ENCODE measurements at places on chromosomes 13 and 19.

GRCh38 chr13:25302121-25302520, 696 bp downstream of the NUP58 start:
- DNase-seq, result no peak

DNA sequence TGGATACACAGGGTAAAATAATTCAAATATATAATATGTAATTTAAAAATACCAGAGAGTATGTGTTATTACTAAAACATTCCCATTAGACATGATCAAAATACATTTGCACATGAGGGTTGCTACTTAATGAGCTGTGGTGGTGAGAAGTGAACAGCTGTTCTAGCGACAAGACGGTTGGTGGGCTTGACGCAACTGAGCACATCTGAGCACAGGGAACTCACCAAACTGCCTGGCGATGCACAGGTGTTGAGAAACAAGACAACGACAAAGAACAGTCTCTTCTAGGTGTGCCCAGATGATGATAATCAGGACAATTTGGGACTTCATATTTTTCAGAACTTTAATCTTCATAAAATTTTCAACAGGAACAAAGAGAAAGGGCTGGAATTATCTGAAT, 555.1 kb upstream of the SGCG start:
- DNase-seq, result no peak

DNA sequence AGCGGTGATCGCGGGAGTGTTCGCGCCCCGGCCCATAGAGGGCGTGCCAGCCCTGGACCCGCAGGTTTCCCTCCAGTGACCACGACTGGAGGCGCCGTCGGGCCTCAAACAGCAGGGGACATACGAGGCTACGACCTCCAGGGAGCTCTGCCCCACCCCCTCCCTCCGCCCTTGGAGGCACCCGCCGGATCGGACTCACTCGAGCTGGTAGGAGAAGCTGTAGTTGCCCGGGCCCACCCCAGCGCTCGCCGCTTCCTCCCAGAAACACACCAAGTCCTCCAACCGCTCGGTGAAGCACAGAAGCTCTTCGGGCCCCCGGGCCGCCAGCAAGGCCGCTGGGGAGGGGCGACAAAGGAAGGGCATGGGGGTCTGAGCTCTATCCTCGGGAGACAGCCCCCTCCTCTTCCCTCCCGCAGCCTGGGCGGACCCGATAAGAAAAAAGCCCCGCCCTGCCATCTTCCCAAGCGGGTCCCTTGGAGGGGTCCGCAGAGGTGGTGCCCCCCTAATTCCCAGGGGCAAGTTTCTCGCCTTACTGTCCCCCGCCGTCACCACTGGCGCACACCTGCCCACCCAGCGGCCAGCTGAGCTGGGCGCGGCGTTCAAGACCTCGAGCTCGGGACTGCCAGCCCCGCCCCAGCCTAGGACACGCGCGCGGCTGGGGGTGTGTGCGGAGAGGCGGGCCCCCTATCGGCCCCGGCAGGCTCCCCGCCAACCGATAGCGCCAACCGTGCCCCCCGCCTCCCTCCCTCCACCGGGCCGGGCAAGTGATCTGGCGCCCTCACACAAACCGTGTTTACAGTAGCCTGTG, 1.0 kb downstream of the EPOR start:
- peak; percentile 28 for DNase-seq

GRCh38 chr13:71879808-71880344, 12.9 kb upstream of the DACH1 start:
- DNase-seq, result no peak

DNA sequence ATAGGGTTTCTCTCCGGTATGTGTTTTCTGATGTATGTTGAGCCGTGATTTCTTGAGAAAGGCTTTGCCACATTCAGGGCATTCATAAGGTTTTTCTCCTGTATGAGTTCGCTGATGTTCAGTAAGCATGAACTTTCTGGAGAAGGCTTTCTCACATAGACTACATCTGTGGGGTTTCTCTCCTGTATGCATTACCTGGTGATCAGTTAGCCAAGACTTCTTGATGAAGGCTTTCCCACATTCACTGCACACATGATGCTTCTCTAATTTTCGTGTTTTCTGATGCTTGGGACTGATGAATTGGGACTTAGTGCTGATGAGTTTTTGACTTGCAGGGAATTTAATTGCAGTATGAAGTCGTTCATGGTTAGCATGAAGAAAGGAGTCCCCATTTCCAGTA, 21.1 kb downstream of the ZNF350 start:
- no peak for DNase-seq

DNA sequence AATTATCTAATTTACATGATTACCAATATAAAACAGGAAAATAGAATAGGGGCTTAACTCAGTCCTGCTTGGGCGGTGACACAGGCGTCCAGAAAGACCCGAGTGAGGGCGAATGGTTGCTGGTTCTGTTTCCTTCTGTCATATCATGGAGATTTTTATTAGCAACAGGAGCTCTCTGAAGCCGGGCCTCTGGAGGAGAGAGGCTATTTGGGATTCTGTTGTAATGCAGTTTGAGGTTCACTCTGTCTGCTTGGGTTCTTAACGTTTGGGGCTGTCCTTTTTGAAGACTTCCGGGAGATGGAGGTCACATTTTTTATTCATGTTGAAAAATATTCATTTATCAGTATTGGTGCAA, 115.7 kb upstream of the ZNF536 start:
- no peak for DNase-seq

- DNase-seq, result no peak
Measured at GRCh38 chr19:41837981-41838708, 6.3 kb downstream of the LYPD4 start.

- DNase-seq, result no peak
Measured at GRCh38 chr13:21557995-21558394, 46.0 kb downstream of the MICU2 start.

- peak; percentile 77 for DNase-seq
Measured at GRCh38 chr13:113205428-113205931, 3.0 kb downstream of the PCID2 start.

DNA sequence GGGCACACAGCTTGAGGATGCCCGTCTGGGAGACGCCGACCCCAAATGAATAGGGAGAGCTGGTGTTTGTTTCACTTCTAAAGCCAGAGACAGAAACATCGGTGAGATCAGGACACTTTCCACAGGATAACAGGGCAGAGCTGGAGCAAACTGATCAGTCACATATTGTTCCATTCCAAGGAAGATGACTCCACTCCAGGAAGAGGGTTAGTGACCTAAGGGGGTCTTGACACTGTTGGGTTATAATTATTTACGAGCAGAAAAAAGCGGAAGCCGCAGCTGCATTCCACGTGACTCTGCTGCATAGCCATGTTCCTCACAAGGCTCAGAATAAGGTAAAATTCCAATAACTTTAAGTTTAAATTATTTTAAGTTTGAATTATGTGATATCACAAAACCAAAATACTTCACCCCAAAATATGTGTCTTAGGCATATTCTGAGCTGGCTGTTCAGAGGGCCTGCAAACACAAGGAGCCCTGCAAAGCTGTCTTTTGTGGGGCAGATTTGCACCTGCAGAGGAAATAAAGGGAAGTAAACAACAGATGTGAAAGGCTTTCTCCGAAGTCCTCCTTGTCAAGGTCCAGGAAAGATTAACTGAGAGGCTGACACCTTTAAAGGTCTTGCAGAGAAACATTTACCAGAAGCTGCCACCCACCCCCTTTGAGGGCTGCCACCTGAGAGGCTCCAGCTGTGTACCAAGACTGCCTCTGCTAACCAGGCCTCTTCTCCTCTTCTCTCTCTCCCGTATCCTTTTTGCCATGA, 819.2 kb downstream of the UQCRFS1 start:
- no peak for DNase-seq

GRCh38 chr13:40228496-40228895, 437.9 kb downstream of the FOXO1 start:
- DNase-seq, result no peak

- no peak for DNase-seq
Measured at GRCh38 chr19:47188507-47189033, 42.4 kb downstream of the BBC3 start.

DNA sequence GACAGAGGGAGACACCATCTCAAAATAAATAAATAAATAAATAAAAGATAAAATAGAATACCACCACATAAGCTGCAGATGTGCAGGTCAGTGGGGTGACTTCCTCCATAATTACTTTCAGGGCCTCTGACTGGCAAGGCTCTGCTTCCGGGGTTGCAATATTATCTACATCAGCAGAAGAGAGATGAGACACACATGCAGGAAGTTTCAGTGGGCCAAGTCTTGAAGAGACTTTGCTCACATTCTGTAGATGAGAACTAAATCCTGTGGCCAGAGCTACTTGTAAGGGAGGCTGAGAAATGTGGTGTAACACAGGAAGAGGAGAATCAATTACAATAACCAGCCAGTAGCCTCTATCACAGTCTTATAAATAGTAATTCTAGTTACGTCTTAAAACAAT, 89.9 kb upstream of the MAB21L1 start:
- no peak for DNase-seq

DNA sequence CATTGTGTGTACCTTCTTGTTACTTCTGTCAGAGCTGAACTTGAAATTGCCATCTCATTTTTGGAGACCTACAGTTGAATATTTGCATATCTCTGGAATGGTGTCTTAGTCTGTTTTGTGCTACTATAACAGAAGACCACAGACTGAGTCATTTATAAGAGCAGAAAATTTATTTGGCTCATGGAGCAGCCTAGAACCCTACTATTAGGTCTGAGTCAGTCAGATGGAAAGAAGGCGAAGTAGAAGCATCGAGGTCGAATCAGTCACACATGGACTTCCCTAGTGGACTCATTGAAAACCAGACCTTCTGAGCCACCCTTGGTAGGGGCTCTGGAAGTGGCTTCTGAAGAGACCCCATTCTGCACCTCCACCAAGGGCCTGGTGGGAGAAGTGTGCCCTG, 33.9 kb upstream of the TPT1 start:
- DNase-seq, result no peak

GRCh38 chr19:30003866-30004265, 61.8 kb downstream of the URI1 start:
- DNase-seq, result no peak

DNA sequence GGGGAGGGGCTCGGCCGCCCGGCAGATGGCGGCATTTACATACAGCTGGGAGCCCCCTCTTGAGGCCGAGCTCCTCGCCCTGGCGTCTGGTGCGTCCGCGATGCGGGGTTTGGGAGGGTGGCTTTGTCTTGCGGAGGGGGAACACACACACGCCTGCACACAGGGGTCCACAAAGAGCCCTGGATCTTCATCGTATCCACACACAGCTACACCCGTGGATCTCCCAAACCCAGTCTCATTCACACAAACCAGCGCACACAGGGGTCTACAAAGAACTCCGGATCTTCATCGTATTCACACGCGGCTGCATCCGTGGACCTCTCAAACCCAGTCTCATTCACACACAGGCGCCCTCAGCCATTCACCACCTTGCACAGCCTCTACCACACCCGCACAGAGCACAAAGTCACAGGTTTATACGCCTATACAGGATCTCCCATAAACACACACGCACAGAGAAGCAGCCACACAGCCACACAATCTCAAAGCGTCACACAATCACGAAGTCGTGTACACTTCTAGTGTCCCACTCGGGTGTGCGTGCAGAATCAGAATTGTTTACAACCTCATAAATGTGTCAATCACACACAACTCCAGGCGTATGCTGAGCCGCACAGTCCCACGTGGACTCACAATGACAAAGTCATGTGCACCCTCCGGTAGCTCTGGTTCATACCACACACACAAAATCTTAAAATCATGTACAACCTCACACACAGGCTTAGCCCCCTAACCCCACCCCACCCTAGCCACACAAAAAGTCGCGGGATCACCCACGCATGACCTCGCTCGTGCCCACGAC, 550 bp upstream of the DLL3 start:
- peak; percentile 53 for DNase-seq

- no peak for DNase-seq
Measured at GRCh38 chr19:8194528-8195267, 14.5 kb upstream of the CERS4 start.

DNA sequence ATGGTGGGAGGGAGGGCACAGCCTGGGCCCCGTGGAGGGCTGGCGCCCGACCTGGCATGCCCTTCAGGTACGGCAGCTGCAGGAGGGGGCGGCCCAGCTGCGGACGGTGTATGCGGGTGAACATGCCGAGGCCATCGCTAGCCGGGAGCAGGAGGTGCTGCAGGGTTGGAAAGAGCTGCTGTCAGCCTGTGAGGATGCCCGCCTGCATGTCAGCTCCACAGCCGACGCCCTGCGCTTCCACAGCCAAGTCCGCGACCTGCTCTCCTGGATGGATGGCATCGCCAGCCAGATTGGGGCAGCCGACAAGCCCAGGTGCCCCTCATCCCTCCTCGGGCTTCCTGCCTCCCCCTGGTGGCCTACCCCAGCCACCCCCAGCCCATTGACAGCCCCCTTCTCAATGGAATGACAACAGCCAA, 16.6 kb upstream of the SHKBP1 start:
- DNase-seq, result no peak

DNA sequence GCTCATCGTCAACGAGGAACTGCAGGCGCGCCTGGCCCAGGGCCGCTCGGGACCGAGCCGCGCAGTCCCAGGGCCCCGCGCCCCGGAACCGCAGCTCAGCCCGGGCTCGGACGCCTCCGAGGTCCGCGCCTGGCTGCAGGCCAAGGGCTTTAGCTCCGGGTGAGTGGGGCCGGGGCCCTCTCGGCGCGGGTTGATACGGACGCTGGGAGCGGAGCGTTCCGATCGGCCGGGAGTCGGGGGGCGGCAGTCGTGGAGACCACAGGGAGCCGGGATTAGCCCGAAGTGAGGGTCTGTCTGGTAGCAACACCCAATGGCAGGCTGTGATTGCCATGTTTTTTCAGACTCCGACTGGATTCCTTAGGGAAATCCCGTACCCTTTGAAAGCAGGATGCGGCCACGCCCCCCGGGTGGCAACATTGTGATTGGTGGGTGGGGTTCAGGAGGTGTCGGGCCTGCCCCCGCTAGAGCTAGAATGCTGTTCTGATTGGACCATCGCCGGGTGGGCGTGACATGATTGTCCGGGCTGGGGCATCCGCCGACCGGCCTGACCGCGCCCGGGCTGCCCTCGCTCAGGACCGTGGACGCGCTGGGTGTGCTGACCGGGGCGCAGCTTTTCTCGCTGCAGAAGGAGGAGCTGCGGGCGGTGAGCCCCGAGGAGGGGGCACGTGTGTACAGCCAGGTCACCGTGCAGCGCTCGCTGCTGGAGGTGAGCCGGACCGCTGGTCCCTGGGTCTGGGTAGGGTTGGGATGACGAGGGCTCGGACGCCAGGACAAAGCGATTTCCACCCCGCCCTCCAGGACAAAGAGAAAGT, 11.3 kb downstream of the EPS8L1 start:
- peak; percentile 98 for DNase-seq

DNA sequence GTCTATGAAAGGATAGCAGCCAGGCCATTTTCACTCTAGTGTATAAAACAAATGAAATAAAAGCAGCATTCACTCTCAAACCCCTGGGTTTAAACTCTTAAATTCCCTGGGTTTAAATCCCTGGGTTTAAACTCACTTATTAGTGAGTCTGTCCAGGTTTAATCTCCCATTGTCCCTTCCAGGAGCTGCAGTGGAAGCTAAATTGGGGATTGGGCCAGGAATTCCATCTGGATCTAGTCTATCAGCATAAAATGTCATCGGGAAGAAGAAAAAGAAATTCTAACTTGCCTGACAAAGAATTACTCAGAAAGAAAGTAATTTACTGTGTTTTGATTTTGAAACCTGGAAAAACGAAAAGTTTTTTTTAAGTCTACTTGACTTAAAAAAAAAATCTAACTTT, 54.8 kb downstream of the FRY start:
- DNase-seq, result no peak

Measured in astrocyte of the hippocampus (primary cell).